KG1 (cell line): ENCODE measurements at places on chromosomes 4 and X.

- DNase-seq = no peak
Measured at GRCh38 chrX:36019125-36019524, 99.6 kb downstream of the CFAP47 start.

DNA sequence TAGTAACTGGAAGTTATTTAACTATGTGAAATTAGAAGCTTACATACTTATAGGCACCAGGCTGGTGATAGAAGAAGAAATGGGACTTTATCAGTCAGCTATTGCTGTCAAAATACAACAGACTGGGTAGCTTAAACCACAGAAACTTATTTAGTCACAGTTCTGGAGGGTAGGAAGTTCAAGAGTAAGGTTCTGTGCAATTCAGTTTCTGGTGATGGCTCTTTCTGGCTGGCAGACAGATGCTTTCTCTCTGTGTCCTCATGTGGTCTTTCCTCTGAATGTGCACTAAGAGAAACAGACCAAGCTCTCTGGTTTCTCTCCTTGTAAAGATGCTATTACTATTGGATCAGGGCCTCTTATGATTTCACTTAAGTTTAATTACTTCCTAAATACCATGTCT lies 92.1 kb upstream of the ANKRD50 start:
- no peak for DNase-seq

DNA sequence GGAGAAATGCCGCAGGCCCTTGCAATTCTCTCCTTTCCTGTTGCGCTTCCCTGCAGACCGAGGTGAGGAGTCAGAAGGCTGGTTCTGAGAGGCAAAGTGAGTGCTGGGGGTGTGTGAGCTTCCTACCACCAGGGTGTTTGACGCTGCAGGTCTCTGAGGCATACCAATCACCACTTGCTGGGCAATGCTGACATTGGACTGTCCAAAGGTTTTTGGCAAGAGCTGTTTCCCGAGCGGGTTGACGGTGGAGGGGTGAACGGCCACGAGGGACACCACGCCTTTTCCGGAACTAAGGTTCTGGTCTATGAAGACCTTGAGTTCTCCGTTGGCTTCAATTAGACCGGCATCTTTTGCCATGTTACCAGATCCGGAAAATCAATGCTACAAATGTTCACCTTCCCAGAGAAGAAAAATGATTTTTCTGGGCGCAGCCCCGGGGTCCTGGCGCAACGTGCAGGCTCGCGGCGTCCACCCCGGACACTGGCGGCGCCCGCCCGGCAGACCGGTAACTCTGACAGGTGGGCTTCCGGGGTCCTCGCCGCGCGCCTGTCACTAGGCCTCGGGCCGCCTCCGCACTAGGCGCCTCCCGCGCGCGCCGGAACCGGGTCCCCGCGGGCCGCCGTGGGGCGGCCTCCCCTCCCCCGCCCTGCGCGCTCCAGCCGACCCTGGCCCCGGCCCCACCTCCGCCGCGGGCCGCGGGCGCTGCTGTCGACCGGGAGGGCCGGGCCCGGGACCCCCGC lies 44.9 kb upstream of the FAM47C start:
- no peak for DNase-seq

DNA sequence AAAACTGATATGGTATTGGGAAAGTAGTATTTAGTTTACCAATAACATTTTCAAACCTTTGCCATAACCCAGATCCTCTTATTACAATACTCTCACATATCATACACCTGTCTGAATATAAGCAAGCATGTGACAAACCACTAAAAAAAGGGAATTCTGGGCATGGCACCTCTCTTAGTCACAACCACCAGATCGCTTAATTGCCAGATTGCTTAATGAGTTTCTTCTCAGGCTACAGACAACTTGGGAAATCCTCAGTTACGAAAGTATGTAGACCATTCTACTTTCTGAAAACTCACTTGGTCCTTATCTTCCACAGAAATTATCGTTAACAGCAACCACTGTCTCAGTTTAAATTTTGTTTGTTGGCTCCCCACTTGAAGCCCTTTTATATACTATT lies 2.1 kb downstream of the NAF1 start:
- no peak for DNase-seq

DNA sequence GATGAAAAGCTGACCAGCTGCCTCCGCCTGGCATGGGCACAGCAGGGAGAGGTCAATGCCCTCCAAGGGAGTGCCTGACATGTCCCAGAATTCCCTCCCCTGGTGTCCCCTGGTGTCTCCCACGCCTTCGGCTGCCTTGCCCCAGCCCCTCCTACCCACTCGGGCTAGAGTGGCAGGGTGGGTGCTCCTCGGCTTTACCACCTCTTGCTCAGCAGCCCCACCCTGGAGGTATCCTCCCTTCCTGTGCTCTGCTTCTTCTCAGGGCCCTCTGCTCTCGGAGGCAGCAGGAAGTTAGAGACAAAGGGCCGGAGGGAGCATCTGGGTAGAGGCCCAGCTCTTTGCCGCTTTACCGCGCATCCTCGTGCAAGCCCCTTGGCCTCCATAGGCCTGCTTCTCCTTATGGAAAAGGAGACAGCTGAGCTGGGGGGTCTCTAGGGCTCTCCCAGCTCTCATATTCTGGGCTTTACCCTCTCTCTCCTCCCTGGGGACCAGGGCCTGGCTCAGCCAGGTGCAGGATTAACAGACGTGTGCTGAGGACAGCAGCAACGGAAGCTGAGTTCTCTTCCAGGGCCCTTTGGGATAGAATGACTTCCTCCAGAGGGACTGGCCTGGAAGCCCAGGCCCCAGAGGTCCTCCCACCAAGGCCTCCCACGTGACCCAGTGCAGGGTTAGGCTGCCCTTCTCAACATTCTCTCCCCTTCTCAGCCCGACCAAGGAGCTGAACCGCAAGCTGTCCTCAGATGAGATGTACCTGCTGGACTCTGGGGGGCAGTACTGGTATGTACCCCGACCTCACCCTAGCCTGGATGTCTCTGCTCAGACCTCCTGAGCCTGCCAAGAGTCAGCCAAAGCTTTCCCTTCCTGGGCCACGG lies 17.2 kb downstream of the XPNPEP2 start:
- DNase-seq = no peak

DNA sequence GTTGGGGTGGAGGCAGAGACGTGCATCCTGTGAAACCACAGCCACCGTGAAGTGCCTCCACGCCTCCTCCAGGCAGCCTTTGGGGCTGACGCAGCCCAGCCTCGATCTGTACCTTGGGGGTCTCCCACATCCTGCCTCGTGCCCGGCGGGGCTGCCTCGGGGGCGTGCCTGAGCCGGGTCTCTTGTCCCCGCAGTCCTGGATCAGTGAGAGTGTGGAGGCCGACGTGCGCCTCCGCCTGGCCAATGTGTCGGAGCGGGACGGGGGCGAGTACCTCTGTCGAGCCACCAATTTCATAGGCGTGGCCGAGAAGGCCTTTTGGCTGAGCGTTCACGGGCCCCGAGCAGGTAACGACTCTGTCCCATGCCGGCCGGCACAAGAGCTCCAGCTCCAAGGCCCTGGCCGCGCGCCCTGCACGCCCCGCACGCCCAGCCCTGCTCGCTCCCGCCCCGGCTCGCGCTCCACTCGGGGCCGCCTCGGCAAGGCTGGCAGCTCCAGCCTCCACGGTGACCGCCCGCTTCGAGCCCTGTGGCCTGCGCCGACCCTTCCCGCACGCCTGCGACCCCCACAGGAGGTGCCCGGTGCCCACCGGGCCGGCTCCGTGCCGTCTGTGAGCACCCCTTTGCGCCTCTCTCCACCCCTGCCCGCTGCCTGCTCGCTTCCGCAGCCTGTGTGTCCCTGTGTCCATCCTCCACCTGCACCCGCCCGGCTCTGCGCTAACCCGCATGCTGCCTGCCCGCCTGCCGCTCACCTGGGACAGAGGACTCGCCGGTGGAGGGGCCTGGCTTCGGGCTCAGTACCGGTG lies 9.8 kb downstream of the FGFR3 start:
- no peak for DNase-seq

GRCh38 chr4:123836851-123837595 lies 440.4 kb downstream of the SPRY1 start:
- DNase-seq = no peak

DNA sequence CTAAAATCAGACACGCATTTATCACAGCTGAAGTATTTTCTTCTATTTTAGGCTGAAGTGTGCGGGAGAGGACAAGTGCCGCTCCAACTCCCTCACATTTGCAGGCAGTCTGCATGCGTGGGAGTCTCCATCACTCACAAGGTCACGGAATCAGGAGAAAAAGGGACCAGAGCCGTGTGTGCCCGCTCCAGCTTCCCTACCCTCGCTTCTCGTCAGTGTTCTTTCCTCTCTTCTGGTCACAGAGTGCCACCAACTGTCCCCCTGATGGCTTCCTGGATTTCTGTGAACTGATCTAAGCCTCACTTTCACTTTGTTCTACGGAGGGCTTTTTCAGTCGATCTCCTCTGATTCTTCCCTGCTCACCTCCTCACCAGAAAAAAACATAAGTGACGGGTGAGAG lies 407.4 kb upstream of the AADAT start:
- DNase-seq = no peak
